Kidney (tissue), 22 donors: ENCODE measurements at places on chromosomes 5 and 9. TPM values are rescaled to one million over a fixed set of nuclear protein-coding genes. Genes with fewer than 3 reads are reported as not detected.

The TLR4 gene
- 5.8 TPM for polyA plus RNA-seq

The RHOBTB3 gene
- 22.5 TPM for polyA plus RNA-seq

The NR6A1 gene
- polyA plus RNA-seq: 1.2 TPM

The PITX1 gene
- polyA plus RNA-seq: not detected

The TMEM215 gene
- not detected for polyA plus RNA-seq

The NUTM2F gene
- polyA plus RNA-seq: not detected

The PRDM9 gene
- not detected for polyA plus RNA-seq

The FAM53C gene
- 8.1 TPM for polyA plus RNA-seq

The FGF1 gene
- 89.7 TPM for polyA plus RNA-seq

The SLC36A3 gene
- polyA plus RNA-seq: not detected

The LVRN gene
- not detected for polyA plus RNA-seq
